ENCODE measurements at places on chromosomes 16 and 17.

- DNase-seq, result no peak
Measured at GRCh38 chr17:83018658-83019193, 60.7 kb upstream of the METRNL start.

DNA sequence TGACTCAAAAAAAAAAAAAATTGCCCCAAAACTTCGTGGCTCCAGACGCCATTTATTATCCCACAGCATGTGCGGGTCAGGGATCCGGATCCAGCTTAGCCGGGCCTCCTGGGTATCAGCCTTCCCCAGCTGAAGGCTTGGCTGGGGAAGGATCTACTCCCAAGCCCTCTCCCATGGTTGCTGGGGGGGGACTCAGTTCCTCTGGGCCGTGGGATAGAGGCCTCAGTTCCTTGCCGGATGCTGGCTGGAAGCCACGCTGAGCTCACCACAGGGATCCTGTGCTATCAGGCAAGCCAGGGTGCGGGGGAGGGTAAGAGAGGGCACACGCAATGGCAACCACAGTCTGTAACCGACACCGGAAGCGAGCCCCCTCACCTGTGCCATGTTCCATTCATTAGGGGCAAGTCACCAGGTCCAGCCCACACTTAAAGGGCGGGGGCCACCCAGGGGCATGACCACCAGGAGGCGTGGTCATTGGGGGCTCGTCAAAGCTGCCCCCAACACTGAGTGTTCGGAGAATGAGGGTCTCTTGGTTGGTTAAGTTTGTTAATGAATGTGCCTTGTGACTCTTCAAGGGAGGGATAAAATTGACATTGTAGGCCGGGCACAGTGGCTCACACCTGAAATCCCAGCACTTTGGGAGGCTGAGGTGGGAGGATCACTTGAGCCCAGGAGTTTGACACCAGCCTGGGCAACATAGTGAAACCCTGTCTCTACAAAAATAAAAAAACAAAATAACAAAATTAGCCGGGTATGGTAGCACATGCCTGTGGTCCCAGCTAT lies 210.0 kb upstream of the GSE1 start:
- peak; percentile 36 for DNase-seq

DNA sequence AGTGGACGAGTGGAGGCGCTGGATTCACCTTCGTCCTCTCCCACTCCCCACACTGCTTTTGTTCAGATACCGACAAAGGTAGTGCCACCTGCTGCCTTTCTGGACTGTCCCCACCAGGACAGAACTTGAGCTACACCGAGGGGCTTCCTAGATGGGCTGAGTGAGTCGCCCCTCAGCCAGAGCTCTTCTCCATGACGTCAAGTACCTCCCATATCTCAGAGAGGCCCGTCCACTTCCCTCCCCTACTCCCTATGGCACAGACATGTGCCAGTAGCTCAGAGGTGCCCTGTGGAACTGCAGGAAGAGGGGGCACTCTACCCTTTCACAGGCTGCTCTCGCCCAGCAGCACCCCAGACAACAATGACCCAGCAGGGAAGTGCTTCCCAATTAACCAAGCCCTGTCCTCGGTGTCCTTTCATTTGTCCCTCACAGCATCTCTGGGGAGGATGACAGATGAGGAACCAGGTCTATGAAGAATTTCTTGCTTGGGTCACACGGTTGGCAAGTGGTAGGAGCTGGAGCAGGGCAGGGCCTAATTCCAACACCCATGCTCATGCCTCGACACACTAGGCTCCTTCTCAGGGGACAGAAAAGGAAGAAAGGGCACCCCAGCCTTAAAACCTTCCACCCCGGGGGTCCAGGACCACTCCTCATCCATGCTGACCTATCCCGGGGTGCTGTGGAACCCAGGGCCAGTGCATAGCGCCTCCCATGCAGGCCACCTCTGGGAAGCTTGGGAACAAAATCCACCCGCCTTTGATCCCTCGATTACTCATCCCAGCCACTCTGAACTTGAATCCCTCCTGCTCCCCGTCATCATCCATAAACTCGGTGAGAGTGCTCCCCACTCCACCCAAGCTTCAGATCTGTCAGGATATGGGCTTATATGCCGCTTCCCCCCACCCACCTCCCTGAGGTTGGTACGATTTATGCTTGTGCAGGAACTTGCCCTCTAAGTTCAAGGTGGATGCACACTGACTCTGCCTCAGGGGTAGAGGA lies 51.7 kb downstream of the WNT3 start:
- no peak for DNase-seq

DNA sequence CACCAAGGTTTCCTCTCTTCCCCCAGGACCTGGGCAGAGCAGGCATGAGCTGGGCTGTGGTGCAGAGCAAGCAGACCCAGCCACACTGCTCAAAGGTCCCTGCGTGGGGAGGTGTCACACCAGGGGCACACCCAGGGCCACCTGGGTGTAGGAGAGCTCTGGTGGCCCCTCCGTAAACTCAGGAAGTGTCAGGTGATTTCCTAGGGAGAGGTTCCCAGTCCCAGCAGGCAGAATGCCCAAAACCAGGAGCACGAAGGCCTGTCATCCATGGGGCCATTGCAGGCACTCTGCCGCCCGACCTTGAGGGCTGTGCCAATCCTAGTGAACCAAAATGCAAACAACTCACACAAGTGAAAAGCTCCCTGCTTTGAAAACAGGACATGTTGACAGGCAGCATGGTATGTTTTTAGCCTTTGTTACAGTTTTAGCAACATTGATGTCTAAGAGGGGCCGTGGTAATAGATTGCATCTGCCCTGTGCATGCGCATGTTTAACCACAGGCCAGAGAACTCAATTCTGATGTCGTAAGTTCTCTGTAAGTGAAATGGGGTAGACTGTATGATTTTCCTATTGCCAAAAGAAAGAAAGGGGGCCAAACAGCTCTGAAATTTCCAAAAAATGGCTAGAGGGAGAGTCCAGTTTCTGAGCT lies 21.3 kb downstream of the CIBAR2 start:
- DNase-seq, result no peak

DNA sequence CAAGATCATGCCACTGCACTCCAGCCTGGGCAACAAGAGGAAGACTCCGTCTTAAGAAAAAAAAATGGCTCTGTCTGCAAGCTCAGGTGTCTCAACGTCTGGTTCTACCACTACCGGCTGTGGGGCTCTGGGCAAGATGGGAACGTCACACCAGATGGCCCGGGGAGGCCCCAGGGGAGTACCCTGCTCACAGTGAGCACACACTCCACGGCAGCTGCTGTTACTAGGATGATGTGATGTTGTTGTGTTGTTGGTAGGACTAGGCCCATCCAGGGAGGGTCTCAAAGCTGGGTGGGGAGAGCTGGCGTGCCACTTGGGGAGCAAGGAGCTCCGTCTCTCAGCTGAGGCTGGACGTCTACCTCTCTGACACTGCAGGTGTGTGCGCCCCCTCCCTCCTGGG lies 9.4 kb upstream of the NPTX1 start:
- DNase-seq, result no peak

DNA sequence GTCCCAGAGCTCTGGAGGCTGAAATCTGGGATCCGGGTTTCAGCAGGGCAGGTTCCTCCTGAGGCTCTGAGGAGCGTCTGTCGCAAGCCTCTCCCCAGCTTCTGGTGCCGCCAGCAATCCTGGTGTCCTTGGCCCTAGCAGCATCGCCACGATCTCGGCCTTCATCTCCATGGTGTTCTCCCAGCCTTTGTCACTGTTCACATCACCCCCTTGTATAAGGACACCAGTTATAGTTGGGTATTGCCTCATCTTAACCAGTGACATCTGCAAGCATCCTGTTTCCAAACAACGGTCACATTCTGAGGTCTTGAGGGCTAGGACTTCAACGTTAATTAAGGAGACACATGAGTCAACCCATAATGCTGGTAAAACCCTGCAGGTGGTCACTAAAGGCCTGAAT lies 2.8 kb upstream of the PPP1R27 start:
- no peak for DNase-seq

GRCh38 chr16:82880346-82880745 lies 253.6 kb downstream of the CDH13 start:
- no peak for DNase-seq

- no peak for DNase-seq
Measured at GRCh38 chr17:31721291-31722025, 137.6 kb downstream of the COPRS start.

DNA sequence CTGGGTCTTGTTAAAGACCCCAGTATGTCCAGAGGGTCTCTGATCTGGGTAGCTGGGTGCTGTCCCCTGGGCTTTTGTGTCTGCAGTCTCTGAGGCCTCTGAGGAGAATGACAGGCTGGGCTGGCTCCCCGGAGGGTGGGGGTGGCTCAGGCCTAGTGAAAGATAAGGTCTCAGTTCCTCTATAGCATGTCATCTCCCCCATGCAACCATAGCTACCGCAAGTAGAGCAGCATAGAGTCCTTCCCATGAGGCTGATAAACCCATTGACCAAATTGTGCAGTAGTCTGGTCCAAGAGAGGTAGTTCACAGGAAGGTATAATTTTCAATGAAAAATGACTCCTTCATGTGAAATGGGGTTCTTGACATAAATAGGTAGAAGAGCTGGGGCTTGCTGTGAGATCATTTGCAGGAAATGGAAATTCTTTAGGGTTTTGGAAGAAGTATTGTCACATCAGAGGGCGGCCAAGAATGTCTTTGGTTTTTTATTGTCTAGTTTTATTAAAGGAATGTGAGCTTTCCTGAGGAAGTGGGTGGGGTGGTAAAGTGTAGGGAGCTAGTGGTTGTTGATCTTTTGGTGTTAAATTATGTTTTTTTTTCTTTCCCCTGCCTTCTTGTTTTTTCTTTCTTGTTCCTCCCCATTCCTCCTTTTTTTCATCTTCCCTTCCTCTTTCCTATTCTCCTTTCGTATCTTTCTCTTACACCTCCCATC lies 21.0 kb downstream of the SLC7A6OS start:
- no peak for DNase-seq

DNA sequence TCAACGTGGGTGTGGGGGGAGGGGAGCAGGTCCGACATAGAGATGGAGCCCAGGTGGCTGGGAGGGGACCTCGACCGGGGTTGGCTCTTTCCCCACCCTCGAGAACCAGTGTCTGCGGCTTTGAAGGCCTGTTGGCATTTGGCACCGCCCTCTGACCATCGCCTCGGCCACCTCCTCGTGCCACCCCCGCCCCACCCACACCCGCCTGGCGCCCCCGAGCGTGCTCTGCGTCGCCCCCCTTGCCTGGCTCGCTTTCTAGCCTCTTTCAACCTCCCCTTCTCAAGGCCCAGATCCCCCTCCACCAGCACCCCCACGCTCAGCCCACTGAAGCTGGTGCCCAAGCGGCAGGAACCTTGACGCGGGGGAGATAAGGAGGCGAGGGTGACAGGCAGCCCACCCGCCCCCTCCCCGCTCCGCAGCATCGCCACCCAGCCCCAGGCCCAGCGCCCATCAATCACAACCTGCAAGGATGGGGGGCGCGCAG lies 619 bp downstream of the CACNB1 start:
- no peak for DNase-seq

DNA sequence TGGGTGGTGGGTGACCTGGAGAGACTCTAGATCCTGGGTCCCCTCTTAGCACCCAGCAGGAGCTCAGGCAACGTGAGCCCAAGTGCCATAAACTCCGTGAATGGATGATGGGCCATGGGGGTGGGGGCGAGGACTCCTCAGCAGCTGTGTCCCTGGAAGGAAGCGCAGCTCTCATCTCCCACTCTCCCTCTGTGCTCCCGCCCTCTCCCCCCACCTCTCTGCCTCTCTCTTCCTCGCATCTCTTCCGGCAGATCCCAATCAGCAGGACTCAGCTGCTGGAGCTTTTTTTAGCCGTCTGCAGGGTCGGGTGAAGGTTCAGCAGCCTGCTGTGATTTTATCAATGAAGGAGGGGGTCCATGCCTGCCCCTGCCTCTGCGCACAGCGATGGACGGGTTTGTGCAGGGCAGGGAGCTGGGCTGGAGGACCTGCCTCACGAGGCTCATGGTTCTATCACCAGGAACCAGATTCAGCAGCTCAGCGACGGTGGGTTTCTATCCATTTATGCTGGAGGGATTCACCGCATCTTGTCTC lies 8.3 kb downstream of the CCR7 start:
- DNase-seq, result no peak

- no peak for DNase-seq
Measured at GRCh38 chr17:61700252-61700651, 109.2 kb upstream of the NACA2 start.

GRCh38 chr17:37492167-37492566 lies 2.5 kb downstream of the DUSP14 start:
- DNase-seq, result no peak

DNA sequence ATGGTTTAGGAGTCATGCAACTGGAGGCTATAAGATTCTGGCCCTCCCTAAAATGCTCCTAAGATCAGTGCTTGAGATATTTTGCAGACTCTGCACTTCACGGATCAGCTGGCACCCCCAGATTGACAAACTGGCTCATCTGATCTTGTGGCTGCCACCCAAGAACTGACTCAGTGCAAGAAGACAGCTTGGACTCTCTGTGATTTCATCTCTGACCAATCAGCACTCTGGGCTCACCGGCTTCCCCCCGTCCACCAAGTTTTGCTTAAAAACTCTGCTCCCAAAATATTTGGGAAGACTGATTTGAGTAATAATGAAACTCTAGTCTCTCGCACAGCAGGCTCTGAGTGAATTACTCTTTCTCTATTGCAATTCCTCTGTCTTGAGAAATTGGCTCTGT lies 26.3 kb upstream of the CCL2 start:
- DNase-seq, result no peak

GRCh38 chr17:50559674-50560184 lies 786 bp upstream of the CACNA1G start:
- no peak for DNase-seq

DNA sequence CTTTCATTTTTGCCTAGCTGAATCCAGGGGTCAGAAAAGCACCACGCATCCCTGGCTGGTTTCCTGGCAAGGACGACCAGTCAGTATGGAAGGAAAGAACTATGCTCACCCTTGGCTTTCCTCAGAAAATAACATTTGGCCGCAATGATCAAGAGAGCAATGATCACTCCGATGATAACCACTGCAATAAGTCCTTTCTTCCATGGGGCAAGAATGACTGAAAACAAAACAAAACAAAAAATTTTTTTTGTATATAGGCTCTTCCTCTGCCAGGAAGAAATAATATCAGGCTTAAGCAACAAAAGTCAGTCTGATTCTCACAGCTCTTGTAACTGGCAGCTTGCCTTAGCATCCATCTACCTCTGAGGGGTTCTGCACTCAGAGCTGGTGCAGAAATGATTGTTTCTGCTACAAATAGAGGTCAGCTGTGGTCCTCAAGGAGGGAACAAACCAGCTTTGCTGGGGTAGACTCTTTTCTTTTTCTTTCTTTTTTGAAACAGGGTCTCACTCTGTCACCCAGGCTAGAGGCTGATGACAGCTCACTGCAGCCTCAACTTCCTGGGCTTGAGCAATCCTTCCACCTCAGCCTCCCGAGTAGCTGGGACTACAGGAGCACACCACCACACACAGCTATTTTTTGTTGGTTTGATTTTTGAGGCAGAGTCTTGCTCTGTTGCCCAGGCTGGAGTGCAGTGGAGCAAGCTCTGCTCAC lies 35.7 kb downstream of the PECAM1 start:
- no peak for DNase-seq

- DNase-seq, result no peak
Measured at GRCh38 chr17:41428591-41429291, 4.4 kb upstream of the KRT37 start.

GRCh38 chr17:47789611-47790561 lies 31.7 kb downstream of the OSBPL7 start:
- no peak for DNase-seq

- DNase-seq, result no peak
Measured at GRCh38 chr17:71849783-71850768, 270.7 kb upstream of the SOX9 start.

- no peak for DNase-seq
Measured at GRCh38 chr16:21600031-21600773, 825 bp downstream of the METTL9 start.

Data from fibroblast of skin of left biceps (primary cell).